ENCODE measurements at places on chromosomes 6 and 20.

- DNase-seq = no peak
Observed at GRCh38 chr6:154112181-154112809, 73.3 kb downstream of the OPRM1 start.

DNA sequence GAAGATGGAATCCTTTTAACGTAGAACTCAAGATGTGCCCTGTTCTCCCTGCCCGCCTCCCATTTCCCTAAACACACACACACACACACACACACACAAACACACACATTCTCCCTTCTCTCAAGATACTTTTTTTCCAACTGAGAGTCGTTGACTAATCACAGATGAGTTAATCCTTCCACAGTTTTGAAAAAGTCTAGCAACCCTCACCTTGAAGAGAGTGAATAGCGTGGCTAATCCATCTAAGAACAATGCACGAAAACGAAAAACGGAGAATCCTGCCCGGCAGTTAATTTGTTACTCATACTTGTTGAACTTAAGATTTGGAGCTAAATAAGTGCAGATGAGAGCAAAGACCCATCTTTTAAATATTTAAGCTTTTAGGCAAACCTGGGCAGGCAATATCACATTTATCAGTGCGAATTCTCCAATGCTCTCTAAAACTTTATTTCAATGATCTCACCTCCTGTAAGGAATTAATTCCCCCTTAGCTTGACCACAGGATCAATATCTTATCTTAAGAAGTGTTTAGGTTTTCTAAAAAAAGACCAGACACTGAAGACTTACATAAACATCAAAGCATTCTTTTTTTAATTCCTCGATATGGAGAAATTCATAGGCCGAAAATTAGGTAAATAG, 1.1 kb downstream of the AGPAT4 start:
- DNase-seq = no peak

DNA sequence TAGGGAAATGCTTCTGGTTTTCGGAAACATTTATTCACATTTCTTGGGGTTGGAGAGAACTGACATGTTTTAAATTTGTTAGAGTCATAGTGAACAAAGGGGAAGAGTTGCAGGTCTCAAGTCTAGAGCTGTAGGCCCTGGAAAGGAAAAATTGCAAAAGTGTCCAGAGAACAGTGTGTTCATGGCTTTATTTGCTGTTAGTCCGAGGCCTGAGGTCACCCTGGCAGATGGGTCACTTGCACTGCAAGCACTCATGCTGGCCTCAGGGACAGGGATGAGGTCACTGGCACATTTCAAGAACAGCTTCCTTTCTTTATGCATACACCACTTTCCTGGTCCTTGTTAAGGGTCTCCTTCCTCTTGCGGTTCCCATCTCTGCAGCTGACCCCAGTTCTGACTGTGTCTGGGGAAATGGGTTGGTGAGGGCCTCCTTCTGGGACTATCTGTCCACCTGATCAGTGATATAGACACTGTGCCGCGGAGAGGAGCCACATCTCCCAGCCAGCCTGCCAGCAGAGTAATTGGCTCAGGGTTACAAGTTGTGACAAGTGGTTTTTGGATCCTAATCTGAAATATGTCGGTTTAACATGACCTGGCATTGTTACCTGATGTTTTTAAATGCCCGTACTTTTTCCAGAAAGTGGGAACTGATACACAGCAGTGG, 194.0 kb downstream of the EYA4 start:
- DNase-seq = no peak

DNA sequence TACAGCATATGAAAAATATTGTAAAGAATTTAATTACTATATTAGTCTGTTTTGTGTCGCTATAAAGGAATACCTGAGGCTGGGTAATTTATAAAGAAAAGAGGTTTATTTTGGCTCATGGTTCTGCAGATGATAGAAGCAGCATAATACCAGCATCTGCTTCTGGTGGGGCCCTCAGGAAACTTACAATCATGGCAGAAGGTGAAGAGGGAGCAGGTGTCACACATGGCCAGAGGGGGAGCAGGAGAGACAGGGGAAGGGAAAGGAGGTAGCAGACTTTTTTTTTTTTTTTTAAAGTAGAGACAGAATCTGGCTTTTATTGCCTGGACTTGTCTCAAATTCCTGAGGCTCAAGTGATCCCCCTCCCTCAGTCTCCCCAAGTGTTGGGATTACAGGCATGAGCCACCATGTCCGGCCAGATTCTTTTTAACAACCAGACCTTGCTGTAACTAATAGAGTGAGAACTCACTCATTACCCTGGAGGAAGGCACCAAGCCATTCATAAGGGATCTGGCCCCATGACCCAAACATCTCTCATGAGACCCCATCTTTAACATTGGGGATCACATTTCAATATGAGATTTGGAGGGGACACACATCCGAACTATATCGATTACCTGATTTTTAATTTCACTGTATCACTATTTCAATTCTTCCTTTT, 64.6 kb downstream of the MAN1A1 start:
- no peak for DNase-seq

- DNase-seq = peak; percentile 50
Observed at GRCh38 chr20:41095110-41095969, 42.0 kb upstream of the PLCG1 start.

GRCh38 chr20:32206760-32207625, 550 bp downstream of the PLAGL2 start:
- DNase-seq = no peak

DNA sequence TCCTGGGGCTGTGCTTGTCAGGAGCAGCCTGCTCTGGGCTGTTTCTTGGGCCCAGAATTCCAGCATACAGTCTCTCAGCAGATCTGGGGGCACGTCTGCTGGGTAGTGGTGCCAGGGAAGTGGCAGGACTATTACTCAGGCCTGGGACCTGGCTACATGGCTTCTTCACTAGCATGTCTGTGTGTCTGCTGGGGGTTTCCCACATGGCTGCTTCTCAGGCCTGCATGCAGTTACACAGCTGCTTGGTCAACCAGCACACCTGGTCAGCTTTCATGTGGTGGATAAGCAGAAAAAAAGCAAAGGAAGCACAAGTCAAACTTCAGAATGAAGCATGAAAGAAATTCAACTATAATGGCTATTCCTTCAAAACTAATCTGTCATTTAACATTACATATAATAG, 316.2 kb upstream of the NOX3 start:
- DNase-seq = no peak

DNA sequence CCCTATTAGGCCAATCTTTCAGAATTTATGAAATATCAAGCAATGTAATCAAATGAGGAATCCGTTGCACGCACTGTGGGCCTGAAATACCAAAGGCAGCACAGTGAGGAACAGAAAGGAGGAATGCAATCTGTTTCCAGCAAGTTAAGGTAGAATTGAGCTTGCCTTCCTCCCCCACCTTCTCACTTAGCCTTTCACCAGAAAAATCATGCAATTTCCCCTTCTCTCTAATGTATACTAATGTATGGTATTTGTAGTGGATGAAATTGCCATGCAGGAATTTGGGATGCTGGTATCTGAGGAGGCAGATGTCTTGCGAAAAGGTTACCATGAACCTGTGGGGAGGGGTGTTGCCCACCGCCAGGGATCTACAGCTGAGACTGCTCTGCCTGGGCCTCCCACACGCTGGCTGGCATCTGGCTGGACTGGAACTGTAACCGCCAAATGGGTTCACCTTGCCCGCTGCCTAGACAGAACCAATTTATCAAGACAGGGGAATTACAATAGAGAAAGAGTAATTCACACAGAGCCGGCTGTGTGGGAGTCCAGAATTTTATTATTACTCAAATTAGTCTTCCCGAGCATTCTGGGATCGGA, 222.4 kb upstream of the MYLIP start:
- no peak for DNase-seq

DNA sequence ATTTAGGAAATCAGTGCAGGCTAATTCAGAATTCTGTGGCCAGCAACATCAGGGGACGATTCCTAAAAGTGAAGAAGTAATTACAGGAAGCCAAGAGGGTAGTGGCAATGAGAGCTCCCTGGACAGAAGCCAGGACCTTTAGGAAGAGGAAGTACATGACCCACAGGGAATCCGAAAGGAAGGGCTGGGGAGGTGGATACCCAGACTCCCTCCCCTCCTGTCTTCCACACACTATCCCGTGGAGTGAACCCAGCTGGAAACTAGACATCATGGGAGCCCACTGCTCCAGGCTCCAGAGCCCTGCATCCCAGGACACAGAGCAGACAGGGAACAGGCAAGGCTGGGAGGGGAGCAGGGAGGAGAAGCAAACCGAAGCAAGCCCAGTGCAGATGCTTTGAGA, 83.0 kb downstream of the SNX5 start:
- no peak for DNase-seq

GRCh38 chr6:113809826-113810225, 47.3 kb upstream of the MARCKS start:
- no peak for DNase-seq

Data from CD8-positive, alpha-beta memory T cell (primary cell).